ENCODE measurements at places on chromosomes 16 and 17. TPM values are rescaled to one million over a fixed set of nuclear protein-coding genes. Genes with fewer than 3 reads are reported as not detected.

GRCh38 chr16:67632415-67633172, 12.3 kb upstream of the CARMIL2 start:
- peak; percentile 20 for DNase-seq

The KCNH6 gene
- not detected for polyA plus RNA-seq

DNA sequence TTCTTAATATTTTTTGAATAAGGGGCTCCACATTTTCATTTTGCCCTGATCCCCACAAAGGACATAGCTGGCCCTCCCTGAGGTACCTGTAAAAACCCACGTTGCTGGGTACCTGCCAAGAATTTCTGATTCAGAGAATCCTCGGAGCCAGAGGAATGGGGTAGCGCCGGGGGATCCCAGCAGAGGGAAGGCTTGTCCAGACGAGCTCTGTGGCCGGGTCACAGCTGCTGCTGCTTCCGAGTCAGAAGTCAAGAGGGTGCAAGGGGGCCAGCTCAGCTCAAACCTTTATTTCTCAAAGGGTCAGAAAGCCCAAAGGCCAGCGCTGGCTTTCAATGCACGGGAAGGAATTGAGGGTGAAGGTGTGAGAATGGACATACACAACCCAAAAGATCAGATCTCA, 68.9 kb upstream of the SDK2 start:
- no peak for DNase-seq

The PRR35 gene
- not detected for polyA plus RNA-seq

The MT1E gene
- 189 TPM for polyA plus RNA-seq

DNA sequence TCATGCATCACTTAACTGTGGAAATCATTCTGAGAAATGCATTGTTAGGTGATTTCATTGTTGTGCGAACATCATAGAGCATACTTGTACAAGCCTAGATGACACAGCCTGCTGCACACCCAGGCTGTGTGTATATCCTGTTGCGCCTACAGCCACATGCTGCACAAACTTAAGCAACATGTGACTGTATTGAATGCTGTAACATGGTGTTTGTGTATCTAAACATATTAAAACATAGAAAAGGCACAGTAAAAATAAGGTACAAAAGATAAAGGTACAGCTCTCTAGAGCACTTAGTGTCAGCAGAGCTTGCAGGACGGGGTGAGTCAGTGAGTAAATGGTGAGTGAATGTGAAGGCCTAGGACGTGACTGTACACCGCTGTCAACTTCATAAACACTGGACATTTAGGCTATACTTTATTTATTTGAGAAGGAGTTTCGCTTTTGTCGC, 11.9 kb downstream of the FOXK2 start:
- DNase-seq = no peak

The LGALS3BP gene
- polyA plus RNA-seq = 219 TPM

The PRDM7 gene
- not detected for polyA plus RNA-seq

DNA sequence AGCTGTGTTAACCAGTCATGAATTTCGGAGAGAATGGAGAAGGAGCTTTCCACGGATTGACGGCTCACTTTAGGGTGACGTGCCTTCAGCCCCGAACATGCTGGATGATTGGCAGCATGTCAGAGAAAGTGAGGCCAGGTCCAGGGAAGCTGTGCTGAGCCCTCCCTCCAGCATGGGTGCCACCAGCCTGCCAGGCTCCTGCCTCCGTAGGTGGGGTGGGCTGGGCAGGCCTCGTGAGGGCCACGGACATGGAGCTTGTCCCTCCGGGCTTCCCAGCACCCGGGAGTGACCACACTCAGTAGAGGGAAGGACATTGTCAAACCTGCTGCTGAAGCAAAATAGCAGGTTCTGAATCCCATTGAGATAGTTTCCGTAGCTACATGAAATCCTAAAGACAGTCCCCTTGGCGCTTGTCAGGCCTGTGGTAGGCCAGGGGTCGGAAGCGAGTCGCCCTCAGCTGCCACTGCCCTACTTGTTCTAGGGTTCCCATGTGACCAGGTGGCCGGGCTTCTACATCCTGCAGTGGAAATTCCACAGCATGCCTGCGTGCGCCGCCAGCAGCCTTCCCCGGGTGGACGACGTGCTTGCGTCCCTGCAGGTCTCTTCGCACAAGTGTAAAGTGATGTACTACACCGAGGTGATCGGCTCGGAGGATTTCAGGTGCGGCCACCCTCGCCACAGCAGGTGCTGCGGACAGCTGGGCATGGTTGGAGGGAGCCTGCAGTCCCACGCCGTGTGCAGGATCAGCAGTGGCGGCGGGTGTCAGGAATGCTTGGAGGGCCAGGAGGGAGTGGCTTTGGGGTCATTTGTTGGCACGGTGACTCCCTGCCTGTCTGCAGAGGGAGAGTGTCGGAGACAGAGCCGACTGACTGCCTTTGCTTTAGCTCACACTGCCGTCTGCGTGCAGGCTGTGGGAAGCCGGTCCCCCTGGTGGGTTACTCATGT, 72.3 kb downstream of the SEC14L1 start:
- no peak for DNase-seq

- no peak for DNase-seq
Measured at GRCh38 chr17:74326506-74326905, 480 bp downstream of the KIF19 start.

DNA sequence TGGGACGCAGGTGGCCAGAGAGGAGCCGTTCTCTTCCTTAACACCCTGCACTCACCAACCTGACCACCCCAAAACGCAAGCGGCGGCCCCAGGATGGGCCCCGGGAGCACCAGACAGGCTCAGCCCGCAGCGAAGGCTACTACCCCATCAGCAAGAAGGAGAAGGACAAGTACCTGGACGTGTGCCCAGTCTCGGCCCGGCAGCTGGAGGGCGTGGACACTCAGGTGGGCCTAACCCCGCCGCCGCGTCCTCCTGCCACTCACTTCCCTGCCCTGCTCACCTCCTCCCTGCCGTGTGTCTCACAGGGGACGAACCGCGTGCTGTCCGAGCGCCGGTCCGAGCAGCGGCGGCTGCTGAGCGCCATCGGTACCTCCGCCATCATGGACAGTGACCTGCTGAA, 4.6 kb upstream of the HSD3B7 start:
- no peak for DNase-seq

- no peak for DNase-seq
Measured at GRCh38 chr16:11262915-11263314, 6.2 kb downstream of the TNP2 start.

DNA sequence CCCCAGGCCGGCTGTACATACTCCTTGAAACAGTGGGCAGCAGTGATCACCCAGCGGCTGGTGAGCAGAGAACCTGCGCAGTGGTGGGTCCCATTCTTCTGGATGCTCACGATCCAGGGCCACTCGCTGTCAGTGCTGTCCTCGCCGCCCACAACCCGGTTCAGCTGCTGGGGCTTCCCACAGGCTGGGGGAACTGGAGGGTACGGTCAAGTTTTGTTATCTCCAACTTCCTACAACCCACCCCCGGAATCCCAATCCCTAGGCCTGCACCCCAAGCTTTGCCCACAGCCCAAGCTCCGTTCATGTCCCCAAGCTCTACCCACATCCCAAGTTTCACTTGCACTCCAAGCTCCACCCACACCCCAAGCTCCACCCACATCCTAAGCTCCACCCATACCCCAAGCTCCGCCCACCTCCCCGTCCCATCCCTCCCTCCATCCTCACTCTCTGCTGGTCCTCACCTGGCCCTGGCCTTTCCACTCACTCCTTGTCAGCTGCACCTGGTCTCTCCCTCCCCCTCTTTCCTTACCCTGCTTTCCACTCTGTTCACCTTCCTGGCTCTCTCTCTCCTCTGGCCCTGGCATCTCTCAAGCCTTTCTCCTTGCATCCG, 1.8 kb downstream of the PRSS22 start:
- no peak for DNase-seq

GRCh38 chr17:3647769-3648555, 11.4 kb downstream of the CTNS start:
- DNase-seq = no peak

GRCh38 chr16:75341564-75342307, 90.3 kb upstream of the BCAR1 start:
- no peak for DNase-seq
